Right atrium auricular region (tissue), 2 donors: ENCODE measurements at places on chromosomes 1 and 21. TPM values are rescaled to one million over a fixed set of nuclear protein-coding genes. Genes with fewer than 3 reads are reported as not detected.

DNA sequence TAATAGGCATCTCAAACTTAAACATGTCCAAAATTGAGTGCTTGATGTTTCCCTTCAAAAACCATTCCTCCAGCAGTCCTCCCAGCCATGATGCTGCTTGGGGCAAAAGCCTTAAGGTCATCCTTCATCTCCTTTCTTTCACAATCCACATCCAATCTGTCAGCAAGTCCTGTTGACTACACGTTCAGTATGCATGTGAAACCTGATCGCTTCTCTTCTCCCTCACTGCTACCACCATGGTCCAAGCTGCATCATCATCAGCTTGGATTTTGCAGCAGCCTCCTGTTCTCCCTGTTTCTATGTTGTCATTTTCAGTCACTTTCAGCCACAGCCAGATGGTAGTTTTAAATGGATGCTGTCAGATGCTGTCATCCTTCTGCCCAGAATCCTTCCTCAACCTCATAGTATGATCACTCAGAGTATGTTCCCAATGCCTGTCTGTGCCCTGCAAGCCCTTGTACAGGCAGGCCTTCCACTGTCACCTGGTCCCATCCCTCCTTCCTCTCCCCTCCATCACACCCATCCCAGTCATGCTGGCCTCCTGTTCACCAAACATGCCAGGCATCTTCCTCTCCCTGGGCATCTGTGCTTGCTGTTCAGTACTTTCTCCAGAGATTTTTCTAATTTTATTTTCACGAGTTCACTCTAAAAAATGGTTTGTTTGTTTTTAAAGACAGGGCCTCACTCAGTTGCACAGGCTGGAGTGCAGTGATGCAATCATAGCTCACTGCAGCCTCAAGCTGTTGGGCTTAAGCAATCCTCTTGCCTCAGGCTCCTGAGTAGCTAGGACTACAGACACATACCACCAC lies 66.0 kb downstream of the SYDE2 start:
- H3K4me1 ChIP-seq: peaks cover 7% of the 10 kb centered on the region
- H3K4me3 ChIP-seq: no peak overlapping the region
- no peaks in the 10 kb centered on the region for H3K36me3 ChIP-seq
- H3K27ac ChIP-seq: no peak overlapping the region

The LYPD8 gene
- total RNA-seq: not detected

DNA sequence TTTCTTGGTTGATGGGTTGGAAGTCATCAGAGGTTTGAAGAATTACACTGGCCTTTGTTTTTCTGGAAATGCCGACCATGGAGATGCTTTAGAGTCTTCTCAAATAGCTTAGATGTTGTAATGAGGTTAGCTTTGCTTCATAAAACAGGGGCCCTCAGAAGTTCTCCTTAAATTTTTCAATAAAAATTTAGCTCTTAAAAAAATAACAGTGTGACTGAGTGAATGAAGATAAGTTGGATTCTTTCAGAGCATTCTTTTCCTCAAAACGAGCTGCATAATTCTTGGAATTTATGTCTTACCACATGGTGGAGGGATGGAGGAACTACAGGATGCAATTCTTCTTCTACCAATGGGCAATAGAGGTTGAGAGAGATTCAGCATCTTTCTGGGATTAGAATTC lies 23.4 kb downstream of the SYT11 start:
- peaks cover 21% of the 10 kb centered on the region for H3K36me3 ChIP-seq
- H3K27ac ChIP-seq: no peak overlapping the region
- H3K27me3 ChIP-seq: no peaks in the 10 kb centered on the region

DNA sequence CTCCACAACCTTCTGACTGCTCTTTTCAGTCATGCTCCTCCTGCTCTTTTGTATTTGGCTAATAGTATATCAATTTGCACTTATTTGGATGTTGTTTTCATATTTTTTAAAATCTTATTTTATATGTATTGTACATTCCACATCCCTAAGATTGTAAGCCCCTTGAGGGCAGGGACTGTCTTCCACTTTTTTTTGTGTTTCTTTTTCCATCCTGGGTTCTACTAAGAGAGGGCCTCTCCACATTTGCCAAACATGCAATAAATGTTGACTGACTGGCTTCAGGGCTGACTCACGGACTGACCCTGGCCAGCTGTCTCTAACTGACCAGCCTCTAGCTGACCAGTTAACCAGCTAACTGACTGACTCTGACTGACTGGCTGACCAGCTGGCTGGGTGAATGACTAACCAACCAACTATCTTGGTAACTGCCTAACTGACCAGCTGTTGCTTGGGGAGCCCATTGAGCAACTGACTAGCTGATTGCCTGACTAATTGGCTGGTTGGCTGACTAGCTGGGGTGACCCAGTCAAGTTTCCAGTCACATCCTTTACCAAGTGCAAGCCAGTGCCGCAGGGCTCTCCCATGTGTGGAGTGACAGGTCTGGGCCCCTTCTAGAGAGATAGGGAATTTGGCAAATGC lies 16.1 kb downstream of the CSF1 start:
- DNase-seq: no peak
- no peaks in the 10 kb centered on the region for H3K27me3 ChIP-seq

The HSPA6 gene
- total RNA-seq: 0.48 TPM

- H3K4me1 ChIP-seq: no peaks in the 10 kb centered on the region
- H3K27me3 ChIP-seq: no peaks in the 10 kb centered on the region
- DNase-seq: no peak
- H3K36me3 ChIP-seq: peaks cover 14% of the 10 kb centered on the region
Observed at GRCh38 chr1:36166938-36167905, 11.3 kb downstream of the MAP7D1 start.
